ENCODE measurements at places on chromosomes 3 and 15.

- no peak for DNase-seq
Measured at GRCh38 chr15:39594446-39595337, 13.8 kb downstream of the THBS1 start.

DNA sequence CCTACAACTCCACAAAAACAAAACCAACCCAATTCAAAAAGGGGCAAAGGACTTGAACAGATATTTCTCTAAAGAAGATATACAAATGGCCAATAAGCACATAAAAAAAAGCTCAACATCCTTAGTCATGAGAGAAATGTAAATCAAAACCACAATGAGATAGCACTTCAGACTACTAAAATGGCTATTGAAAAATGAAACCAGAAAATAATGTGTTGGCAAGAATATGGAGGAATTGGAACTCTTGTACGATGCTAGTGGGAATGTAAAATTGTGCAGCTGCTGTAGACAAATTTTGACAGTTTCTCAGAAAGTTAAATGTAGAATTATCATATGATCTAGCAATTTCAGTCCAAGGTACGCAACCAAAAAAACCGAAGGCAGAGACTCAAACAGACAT, 29.0 kb downstream of the KY start:
- DNase-seq, result no peak

GRCh38 chr3:59046839-59047238, 3.0 kb downstream of the CFAP20DC start:
- DNase-seq, result no peak

- no peak for DNase-seq
Measured at GRCh38 chr15:73901126-73901810, 25.0 kb upstream of the LOXL1 start.

DNA sequence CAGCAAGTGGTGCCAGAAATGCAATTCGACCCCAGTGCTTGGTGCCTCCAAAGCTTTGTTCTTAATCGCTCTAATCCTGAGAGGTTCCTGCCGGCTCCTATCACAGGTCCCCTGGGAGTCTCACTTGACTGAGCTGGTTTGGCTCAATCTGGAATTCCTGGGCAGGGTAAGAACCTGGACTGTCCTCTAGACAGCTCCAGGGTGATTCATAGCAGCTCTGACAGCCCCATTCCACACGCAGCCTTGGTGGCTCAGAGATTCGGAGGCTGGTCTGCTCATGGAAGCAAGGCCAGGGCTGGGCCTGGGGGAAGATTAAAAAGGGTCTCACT, 37.9 kb downstream of the MYO5C start:
- DNase-seq, result no peak

DNA sequence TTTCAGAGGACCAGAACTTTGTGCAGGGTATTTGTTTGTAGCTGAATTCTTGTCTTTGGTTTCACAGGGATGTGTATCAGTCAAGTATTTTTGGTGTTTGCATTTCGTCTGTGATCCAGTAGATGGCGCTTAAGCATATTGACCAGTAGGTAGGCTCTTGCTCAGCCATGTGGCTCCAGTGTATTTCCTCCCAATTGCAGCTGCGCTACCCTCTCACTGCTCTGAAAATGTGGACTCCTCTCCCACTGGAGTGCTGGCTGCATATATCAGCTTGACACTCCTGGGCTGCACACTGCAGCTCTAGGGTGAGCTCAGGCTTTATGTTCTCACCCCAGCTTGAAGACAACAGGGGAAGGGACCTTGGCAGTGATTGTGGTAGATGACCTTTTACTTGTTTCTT, 1264.3 kb upstream of the ALCAM start:
- peak; percentile 30 for DNase-seq

- peak; percentile 46 for DNase-seq
Measured at GRCh38 chr15:64634576-64635498, 140.6 kb downstream of the RBPMS2 start.

DNA sequence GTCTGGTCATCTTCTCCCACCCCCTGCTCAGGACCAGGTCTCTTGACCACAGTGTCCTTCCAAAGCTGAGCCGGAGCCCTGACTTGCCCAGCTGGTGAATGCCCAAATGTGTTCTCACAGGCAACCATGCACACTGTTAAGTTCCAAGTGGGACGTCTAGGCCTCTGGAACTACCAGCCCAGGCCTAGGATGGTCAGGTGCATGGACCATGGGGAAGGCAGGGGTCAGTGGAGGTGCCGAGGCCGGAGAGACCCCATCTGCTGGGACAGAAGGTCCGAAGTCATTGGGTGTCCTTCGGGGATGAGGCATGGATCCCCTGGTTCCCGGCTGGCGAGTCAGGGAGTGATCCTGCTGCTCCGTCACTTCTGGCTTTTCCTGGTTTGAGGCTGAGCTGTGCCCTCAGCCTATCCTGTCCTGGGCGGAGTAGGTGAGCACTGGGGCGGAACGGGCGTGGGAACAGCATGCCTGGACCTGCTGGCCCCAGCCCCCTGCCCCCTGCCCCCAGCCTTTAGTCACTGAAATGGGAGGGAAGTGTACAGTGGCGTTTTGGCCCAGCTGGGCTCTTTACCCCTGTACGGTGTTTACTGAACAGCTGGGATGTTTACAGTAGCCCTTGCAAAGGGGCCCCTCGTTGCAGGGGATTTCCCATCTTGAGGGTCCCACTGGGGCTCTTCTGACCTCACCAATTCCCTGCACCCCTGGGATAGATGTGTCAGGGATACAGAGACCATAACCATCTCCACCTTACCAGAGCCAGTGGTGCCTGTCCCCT, 12.1 kb downstream of the SEMA3F start:
- no peak for DNase-seq

GRCh38 chr3:65433480-65433879, 605.2 kb downstream of the MAGI1 start:
- no peak for DNase-seq

GRCh38 chr15:64032329-64032728, 14.0 kb downstream of the DAPK2 start:
- DNase-seq, result no peak

DNA sequence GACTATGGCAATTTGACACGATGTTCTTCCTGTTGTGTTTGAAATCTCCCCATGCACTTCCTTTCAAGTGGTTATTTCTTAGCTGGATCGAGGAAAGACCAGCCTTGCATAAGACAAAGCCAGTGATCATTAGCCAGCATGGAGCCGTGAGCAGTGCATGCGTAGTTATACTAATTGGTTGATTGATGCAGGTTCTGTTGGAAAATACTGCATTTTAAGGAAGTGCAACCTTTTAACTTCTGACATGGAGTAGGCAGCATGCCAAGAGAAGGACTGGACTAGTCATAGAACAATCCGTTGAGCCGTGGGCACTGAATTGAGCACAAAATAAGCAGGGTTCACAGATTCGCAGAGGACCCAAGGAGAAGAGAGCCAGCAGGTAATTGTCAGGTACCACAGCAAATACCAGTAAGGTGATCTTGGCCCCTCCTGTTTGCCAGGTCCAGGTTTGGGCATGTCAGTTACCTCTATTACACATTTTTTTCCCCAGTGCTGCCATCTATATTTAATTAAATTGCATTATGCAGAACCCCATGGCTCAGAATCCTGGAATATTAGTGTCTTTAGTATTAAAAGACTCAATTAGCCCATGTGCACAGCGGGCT, 29.0 kb upstream of the BCL6 start:
- no peak for DNase-seq

GRCh38 chr3:177308286-177308685, 111.0 kb upstream of the TBL1XR1 start:
- DNase-seq, result no peak

DNA sequence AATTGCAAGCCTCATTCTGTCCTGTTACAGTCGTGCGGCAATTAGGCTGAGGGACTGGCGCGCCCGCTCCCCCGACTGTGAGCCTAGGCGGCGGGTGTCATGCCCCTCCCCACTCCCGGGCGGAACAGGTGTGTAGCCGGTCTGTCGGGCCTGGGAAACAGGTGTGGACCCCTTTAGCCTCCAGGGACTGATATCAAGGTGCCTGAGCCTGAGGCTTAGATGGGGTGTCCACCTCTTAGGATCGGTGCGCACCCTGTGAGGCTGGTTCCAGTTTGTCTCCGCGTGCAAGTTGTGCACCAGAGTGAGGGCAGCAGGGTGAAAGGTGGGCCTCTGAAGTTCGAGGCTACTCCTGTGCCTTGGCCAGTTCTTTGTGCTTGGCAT, 686 bp downstream of the VPS8 start:
- no peak for DNase-seq

GRCh38 chr3:102135316-102135715, 286.0 kb downstream of the NFKBIZ start:
- DNase-seq, result no peak

GRCh38 chr15:26242565-26243071, 379.5 kb upstream of the ATP10A start:
- DNase-seq, result no peak

GRCh38 chr3:178404961-178405360, 131.3 kb upstream of the KCNMB2 start:
- no peak for DNase-seq

- no peak for DNase-seq
Measured at GRCh38 chr15:40806672-40807027, 239 bp upstream of the ZFYVE19 start.

DNA sequence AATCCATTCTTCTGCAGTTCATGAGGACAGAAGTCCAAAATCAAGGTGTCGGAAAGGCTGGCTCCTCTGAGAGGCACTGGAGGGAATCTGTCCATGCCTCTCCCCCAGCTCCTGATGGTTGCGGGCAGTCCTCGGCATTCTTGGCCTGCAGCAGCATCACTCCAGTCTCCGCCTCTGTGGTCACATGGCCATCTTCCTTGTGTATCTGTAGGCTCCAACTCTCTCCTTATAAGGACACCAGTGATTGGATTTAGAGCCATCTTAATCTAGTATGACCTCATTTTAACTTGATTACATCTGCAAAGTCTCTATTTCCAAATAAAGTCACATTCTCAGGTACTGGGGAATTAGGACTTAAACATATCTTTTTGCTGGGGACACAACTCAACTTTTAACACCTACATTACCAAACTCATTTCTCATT, 56.0 kb upstream of the FLNB start:
- peak; percentile 60 for DNase-seq

- DNase-seq, result peak; percentile 43
Measured at GRCh38 chr3:188294823-188295487, 141.0 kb downstream of the LPP start.

DNA sequence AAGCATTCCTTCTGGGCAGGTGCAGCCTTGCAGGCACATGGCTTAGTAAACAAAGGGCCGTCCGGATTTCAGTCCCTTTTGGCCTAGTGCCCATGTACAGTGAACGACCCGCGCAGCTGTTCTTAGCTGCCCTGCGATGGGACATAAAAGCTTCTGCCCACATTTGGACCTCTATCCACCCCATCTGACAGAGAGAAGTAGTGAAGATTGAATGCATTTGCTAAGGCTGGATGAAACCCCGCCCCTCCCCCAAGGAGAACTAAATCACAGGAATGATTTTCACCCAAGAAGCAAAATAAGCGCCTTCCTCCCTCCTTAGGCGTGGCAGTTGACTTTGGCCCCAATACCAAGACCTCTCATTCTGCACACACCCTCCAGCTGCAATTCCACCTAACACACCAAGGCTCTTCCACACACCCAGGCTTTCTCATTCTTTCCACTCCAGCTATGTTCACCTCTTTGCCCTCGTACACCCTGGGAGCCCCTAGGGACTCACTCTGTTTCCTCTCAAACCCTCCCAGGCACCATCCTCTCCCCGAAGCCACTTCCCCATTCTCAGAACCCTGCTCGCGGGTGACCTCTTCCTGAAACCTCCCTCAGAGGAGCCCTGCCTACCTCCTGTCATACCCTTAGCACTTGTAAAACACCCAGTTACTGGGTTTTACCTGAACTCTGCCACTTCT, 14.1 kb upstream of the HRH1 start:
- DNase-seq, result peak; percentile 46

DNA sequence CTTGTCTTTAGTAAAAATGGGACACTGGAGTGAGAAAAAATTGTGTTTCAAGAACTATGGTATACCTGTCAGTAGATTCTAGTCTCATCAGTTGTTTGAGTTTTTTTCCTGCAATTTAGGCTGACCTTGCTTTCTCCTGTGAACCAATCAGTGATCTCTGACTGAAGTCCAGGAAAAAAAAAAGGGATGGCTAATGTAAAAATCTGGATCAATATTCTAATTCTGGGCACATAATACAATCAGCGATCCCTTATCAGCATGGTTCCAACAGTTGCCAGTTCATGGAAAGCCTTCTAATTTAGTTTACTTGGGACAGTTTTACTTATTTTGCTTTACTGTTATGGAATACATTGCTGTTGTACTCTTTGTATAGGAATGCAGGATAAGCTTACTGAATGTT, 17.0 kb downstream of the TRPM7 start:
- no peak for DNase-seq

GRCh38 chr3:78153973-78154372, 1114.1 kb downstream of the ROBO2 start:
- no peak for DNase-seq

- DNase-seq, result no peak
Measured at GRCh38 chr3:180265551-180265950, 228.8 kb upstream of the PEX5L start.

DNA sequence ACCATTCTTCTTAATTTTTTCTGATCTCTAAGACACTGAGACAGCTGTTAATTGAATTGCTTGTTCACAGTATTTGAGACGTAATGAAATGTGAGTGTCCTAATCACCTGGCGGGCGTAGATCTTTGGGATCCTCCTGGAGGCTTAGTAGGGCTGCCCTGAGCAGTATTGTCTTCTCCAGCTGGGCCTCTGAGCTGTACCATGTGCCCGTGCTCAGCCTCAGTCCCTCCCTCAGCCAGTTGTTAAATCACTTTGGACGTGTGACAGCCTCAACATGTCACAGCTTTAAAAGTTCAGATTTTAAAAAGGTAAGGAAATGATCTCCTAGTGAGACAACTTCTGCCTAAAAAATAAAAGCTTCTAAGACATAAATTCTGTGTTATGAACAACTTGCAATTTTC, 35.5 kb downstream of the IGF1R start:
- no peak for DNase-seq

DNA sequence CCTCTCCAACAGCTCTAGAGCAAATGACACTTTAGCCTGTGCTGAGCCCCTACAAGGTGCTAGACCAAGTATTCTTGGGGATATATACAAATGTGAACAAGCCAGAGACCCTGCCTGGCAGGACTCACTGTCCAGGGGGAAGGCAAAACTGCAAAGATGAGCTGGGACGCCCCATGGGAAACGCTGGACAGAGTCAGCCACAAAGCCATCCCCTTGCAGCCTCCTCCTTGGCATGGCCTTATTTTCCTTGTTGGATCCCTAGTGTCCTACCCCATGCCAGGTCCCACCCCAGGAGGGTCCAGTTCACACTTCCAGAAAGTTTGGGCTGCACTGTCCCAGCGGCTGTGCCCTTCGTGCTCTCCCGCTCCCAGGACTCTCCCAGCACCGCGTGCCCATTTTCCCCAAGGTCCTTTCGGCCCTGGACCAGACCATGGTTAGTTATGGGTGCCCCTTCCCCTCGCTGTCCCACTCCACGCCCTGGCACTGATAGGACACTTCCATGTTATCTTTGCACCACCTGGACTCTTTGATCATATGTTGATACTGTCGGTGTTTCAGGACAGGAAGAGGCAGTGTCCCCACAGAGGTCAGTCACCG, 5.8 kb upstream of the NRROS start:
- DNase-seq, result no peak
